ENCODE measurements at places on chromosomes 6 and 20.

DNA sequence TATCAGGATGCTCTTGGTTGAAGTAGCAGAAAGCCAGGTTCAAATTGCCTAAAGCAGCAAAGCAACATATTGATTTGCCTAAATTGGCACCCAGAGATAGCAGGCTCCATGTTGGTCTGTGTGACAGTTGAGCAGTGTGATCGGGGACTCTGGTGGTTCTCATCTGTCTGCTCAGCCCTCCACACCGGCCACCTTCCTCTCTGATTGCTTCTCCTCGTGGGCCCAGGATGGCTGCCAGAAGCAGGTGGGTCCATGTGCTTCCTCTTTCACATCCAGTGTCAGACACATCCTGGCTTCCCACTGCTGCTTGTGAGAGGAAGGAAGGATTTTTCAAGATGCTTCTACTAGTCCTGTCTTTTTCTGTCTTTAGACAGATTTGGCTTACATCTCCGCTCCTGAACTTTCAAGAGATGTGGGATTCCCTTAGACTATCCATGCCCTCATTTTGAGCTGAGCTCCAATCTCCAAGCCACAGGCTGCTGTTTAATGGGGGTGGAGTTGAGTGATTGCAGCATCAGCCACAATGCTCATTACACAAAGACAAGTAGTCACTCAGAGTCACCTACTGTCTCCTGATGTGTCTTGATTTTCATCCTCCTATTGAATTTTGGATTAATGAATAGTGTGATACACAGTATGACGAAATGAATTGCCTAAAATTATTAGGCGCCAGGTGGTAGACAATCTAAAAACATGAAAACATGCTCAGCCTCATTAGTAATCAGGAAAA lies 122.2 kb downstream of the ZDHHC14 start:
- DNase-seq = no peak

DNA sequence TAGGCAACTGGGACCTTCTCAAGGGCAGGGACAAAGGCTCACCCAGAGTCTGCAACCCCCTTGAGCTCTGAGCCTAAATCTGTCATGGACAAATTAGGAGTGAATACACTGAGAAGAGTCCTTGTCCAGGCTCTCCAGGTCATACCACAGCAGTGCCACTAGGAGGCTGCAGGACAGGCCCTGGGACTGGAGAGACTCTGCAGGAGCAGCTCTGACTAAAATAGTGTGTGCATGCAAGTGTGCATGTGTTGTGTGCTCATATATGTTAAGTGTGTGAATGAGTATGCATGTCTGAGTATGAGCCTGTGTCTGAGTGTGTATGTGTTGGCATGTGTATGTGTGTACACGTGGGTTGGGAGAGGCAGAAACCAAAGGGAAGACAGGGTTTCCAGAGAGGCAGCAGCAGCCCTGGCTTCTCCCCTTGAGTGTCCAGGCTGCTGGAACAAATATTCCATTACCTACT lies 27.1 kb downstream of the MRPL14 start:
- no peak for DNase-seq

- no peak for DNase-seq
These were observed 96.2 kb downstream of the VIP start for GRCh38 chr6:152846825-152847224.

DNA sequence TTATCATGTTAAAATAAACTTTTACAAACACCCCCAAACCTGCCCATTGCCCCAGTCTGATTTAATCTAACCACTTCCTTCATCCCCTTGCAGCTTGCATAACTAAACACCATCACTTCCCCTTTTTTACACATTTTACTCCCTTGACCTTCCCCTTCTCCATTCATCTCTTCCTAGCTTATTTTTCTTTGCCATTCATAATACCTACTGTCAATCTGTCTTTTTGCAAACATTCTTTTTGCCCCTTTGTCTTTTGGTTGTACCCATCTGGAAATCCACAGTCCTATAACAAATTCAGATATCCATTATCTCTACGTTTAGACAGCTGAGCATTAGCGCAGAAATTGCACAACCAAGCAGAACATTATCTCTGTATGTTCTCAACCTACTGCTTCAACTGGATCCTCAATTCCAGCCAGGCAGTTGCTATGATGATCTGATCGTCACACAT lies 51.2 kb downstream of the C6orf52 start:
- DNase-seq = no peak

GRCh38 chr6:149831308-149831820 lies 32.8 kb downstream of the LRP11 start:
- no peak for DNase-seq

GRCh38 chr20:32052778-32053362 lies 828 bp downstream of the HCK start:
- no peak for DNase-seq

- DNase-seq = no peak
These were observed 304.9 kb downstream of the CD109 start for GRCh38 chr6:74000666-74001490.

DNA sequence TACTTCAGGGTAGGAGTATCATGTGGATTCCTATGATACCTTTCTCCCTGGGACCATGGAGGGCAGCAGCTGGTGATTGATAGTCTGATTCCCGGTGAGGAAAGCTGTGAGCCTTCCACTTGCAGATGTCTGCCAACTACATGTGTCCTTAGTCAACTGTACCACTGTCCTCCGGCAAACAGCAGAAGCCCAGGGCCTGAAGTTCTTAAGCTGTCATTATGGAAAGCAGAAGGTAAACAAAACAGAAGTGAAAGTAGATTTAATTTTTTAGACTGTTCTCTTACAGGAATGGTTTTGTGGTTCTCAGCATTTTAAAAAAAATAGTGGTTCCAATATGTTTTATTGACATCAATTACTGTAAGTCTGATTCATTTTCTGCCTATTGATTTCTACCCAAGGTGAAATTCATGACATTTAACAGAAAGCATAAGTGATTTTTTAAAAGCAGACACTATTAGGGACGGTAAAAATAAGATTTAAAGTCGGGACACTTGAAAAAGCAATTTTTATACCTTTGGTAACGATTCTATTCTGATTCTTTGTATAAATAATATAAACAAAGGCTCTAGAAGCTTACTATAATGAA lies 36.6 kb downstream of the PTPN1 start:
- DNase-seq = no peak

DNA sequence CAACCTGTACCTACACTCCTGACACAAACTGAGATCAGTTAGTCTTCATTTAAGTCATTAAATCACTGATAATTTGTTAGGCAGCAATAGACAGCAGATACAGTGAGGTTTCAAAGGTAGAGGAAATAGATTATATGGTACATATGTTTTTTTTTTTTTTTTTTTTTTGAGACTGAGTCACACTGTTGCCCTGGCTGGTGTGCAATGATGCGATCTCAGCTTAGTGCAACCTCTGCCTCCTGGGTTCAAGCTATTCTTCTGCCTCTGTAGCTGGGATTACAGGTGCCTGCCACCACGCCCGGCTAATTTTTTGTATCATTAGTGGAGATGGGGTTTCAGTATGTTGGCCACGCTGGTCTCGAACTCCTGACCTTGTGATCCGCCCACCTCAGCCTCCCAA lies 38.2 kb upstream of the KIF13A start:
- DNase-seq = no peak

- no peak for DNase-seq
These were observed 93.8 kb upstream of the POPDC3 start for GRCh38 chr6:105273589-105273988.

DNA sequence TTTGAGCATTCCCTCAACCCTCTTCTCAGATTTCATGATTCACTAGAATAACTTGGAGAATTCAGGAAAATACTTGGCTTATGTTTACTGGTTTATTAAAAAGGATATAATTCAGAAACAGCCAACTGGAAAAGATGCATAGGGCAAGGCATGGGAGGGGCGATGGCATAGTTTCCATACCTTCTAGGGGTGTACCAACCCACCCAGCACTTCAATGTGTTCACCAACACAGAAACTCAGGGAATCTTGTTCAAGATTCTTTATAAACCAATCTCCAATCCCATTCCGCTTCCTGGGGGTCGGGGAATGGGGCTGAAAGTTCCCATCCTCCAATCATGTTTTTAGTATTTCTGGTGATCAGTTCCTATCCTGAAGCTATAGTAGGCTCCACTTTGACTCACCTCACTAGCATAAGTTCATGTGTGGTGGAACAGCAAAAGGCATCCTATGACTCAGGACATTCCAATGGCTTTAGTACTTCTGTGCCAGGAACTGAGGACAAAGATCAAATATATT lies 164.4 kb downstream of the SIM1 start:
- DNase-seq = no peak

GRCh38 chr6:125136378-125136777 lies 17.2 kb upstream of the TPD52L1 start:
- DNase-seq = no peak

DNA sequence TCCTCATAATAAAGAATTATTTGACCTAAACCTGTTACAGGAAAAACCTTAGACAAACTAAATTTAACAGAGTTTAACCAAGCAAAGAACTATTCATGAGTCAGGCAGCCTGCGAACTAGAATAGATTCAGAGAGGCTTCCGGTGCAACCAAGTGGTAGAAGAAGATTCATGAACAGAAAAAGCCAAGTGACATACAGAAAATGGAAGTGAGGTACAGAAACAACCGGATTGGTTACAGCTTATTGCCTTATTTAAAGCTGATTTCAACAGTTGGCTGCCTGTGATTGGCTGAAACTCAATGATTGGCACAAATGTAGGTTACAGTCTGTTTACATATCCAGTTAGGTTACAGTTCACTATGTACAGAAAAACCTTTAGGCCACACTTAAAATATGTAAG lies 10.1 kb downstream of the PPP1R3G start:
- DNase-seq = no peak

- no peak for DNase-seq
These were observed 45.4 kb upstream of the BMP6 start for GRCh38 chr6:7680393-7681075.

DNA sequence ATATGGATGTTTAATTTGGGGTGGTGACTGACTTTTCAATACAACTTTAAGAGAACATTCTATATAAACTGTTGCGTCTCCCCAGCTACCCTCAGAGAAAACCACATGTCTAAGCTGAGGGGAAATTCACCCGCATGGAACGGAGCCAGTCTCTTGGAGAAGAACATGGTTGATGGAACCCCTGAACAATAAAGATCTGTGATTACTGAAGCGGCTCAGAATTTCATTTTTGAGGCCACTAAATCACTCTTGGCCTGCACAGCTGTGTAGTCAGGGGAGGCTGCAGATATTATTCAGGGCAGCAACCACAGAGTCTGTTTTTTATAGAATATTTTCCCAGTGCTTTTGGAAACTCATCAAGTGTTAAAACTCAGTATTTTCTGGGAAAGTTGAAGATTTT lies 73.8 kb downstream of the EYA4 start:
- no peak for DNase-seq

- no peak for DNase-seq
These were observed 96.7 kb downstream of the BMP5 start for GRCh38 chr6:55778705-55779104.

GRCh38 chr6:66361886-66362285 lies 654.9 kb upstream of the EYS start:
- DNase-seq = no peak

DNA sequence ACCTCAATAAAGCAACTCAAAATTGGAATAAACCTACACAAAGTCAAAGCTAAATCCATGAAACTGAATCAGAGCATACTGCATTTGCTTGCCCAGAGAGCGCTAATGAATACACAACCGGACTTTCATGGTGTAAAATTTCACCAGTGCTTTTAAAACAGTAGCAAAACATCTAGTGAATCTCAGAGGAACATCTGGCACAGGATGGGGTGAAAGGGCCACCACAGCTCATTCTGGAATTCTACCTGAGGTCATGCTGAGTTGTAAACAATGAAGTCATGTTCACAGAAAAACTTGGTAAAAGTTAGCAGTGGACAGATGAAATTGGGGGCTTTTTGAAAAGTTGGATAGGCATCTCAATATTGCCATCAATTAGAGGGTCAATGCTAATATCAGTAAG lies 125.6 kb upstream of the STXBP5 start:
- DNase-seq = no peak

DNA sequence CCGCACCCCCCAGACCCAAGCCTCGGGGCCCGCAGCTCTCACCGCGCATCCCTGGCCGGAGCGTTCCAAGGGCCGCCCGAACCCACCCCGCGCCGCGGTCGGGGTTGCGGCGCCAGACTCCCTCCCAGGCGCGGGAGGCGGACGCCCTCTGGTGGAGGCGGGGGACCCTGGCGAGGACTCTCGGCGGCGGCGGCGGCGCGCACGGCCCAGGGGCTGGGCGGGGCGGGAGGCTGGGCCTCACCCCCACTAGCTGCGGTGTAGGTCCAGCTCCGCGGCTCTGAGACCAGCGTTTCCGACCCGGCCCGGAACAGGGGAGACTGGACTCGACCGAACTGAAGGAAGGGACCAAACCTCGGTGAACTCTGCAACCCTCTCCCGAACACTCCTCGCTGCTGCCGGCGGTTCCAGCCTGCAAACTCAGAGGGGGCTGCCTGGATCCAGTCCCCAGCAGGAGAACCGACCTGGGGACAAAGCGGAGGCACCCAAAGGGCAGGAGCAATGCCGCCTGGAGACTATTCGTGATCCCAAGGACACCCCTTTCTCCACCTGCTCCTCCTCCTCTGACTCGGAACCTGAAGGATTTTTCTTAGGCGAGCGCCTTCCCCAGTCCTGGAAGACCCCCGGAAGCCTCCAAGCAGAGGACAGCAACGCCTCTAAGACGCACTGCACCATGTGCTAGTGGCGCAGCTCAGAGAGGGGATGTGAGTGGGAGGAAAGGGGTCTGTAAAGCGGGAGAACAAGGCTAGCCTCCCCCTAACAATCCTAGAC lies 859 bp upstream of the TOMM6 start:
- peak; percentile 72 for DNase-seq

DNA sequence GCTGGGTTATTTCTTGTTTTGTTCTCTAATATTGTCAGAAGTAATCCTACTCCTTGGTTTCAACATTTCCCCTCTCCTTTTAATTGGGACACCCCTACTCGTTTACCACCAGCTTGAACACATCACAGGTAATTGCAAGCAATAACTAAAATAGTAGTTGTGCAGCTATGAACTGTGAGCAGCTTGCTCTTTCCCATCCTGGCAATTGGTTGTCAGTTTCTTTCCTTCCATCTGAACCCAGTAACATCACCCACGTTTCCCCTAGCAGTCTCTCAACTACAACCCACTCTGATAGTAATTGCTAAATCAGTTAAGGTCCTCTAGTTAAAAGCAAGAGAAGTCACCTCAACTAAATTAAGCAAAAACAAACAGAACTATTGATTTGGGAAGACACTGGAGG lies 47.6 kb upstream of the GNRH2 start:
- DNase-seq = no peak

DNA sequence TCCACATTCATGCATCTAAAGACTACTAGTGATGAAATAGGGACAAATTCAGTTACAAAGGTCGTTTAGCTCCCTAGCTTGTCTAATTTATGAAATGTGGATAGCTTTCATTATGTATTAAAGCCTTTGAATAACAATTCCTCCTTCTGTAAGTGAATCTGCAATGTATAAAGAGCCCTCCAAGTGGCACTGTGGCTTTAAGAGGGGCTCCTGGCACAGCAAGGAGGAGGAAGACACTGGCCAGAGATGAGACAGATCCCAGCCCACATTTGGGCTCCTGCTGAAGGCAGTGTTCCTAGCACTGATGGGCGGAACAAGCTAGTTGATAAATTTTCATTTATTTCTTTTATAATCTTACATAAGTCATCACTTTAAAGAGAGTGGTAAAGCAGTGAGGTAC lies 17.6 kb upstream of the FUCA2 start:
- no peak for DNase-seq
